ENCODE measurements at places on chromosomes 1 and 21.

DNA sequence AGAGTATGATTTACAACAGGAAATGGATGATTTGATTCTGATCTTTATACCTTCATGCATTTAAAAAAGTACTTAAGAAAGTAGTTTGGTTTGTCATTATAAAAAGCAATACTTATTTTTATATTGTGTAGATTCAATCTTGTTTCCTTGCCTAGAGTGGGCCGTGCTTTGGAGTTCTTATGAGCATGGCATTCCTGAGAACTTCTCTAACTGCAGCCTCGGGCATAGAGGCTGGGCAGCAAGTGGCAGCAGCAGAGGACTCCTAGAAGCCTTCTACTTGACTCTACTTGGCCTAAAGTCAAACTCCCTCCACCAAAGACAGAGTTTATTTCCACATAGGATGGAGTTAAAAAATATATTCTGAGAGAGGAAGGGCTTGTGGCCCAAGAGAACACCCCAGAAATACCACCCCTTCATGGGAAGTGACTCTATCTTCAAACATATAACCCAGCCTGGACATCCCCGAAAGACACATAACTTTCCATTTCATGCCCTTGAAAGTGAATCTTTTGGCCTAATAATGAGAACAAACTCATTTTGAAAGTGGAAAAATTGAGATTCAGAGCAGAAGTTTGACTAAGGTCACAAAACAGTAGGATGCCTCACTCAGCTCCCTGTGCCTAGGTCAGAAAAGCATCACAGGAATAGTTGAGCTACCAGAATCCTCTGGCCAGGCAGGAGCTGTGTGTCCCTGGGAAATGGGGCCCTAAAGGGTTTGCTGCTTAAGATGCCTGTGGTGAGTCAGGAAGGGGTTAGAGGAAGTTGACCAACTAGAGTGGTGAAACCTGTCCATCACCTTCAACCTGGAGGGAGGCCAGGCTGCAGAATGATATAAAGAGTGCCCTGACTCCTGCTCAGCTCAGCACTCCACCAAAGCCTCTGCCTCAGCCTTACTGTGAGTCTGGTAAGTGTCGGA is at the start of gene IVL:
IVL (plus strand) TSS at position 861 of the 916 bp plus-strand sequence. CDS start 1,252 bp downstream, outside the sequence.
- DNase-seq = no peak

DNA sequence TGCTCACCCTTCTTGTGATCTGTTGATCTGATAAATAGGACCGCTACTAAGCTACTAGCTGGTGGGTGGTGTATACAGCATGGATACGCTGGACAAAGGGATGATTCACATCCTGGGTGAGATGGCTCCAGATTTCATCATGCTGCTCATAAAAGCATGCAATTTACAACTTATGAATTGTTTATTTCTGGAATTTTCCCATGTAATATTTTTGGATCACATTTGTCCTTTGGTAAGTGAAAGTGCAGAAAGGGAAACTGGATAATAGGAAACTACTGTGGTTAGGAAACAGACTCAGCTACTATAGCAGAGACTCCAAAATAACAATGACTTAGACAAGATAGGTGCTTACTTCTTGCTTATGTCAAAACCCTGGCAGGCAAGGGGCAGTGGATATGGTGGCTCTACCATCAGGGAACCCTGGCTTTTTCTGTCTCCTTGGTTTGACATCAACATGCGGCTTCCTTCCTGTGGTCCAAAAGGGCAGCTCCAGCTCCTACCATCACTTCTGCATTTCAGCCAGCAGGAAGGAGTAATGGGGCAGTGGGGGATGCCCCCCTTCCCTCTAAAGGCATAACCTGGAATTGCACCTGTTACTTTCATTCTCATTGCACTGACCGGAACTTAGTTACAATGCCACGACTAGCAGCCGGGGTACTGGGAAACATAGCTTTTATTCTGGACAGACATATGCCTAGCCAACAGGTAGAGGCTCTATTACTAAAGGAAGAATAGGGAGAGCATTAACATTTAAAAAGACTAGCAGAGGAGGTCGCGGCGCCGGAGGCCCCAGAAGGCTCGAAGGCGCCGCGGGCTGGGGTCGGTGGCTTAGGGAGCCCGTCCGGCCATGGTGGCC is 13.8 kb upstream of the AK2 start:
- DNase-seq = no peak

- no peak for DNase-seq
Observed at GRCh38 chr1:238409191-238409850, 518.6 kb upstream of the ZP4 start.

DNA sequence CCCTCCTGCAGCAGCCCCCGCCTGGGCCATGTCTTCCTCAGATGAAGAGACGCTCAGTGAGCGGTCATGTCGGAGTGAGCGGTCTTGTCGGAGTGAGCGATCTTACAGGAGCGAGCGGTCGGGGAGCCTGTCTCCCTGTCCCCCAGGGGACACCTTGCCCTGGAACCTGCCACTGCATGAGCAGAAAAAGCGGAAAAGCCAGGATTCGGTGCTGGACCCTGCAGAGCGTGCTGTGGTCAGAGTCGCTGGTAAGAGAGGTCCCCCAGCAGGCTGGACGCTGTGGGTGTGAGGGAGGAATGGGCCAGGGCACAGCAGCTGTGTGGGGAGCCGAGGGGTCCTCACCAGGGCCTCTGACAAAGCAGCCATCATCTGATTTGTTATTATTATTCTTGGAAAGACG is 58.0 kb downstream of the NDUFS5 start:
- DNase-seq = no peak

DNA sequence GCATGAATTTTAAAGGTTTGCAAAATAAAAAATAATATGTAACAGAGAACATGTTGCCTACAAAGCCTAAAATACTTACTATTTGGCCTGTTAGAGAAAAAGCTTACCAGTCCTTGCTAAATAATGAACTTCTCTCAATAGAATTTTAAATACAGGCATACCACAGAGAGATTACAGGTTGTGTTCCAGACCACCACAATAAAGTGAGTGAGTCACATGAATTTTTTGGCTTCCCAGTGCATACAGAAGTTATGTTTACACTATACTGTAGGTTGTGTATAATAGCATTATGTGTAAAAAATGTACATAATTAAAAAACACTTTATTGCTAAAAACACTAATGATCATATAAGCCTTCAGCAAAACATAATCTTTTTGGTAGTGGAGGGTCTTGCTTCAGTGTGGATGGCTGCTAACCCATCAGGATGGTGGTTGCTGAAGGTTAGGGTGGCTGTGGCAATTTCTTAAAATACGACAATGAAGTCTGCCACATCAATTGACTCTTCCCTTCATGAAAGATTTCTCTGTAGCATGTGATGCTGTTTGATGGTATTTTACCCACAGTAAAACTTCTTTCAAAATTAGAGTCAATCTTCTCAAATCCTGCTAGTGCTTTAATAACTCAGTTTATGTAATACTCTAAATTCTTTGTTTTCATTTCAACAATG is 48.6 kb downstream of the SCYL3 start:
- DNase-seq = no peak

DNA sequence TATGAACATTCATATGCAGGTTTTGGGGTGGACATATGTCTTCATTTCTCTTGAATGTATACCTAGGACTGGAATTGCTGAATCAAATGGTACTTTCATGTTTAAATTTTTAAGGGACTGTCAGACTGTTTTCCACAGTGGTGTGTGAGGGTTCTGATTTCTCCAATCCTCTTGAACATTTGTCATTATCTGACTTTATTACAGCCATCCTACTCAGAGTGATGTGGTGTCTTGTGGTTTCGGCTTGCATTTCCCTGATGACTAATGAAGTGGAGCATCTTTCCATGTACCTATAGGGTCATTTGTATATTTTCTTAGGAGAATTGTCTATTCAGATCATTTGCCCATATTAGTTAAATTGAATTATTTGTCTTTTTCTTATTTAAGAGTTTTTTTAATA is 35.4 kb upstream of the ZNF281 start:
- no peak for DNase-seq

DNA sequence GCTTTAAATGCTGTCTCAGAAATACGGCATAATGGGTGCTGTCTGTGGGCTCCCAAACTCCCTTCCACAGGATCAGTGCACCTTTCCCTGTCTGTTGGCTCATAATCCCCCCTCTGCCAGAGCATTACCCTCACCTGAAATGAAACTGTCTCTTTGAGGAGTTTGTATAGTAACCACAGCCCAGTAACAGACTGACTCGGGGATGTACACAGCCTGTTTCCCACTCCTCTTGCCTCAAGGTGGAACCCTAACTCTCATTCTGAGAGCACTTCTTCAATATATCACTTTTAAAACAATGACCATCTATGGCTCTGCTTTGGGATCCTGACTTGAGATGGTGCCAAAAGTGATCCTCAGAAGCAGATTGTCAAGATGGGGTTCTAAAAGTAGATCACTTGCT is 332.5 kb downstream of the AMY1C start:
- DNase-seq = no peak

- DNase-seq = no peak
Observed at GRCh38 chr1:116113615-116114014, 2.4 kb downstream of the MAB21L3 start.

GRCh38 chr1:85555867-85556573 is 24.5 kb upstream of the CCN1 start:
- no peak for DNase-seq

DNA sequence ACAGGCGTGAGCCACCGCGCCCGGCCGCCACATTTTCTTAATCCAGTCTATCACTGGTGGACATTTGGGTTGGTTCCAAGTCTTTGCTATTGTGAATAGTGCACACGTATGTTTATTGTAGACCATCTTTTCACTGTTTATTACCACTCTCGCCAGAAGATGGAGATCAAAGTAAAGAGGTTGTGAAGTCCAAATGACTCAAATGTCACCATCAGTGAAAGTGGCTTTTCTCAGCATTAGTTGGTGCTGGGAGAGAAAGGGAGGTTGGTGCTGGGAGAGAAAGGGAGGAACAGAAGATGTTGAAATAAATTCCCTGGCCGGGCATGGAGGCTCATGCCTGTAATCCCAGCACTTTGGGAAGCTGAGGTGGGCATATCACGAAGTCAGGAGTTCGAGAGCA is 10.4 kb upstream of the UHMK1 start:
- DNase-seq = no peak

DNA sequence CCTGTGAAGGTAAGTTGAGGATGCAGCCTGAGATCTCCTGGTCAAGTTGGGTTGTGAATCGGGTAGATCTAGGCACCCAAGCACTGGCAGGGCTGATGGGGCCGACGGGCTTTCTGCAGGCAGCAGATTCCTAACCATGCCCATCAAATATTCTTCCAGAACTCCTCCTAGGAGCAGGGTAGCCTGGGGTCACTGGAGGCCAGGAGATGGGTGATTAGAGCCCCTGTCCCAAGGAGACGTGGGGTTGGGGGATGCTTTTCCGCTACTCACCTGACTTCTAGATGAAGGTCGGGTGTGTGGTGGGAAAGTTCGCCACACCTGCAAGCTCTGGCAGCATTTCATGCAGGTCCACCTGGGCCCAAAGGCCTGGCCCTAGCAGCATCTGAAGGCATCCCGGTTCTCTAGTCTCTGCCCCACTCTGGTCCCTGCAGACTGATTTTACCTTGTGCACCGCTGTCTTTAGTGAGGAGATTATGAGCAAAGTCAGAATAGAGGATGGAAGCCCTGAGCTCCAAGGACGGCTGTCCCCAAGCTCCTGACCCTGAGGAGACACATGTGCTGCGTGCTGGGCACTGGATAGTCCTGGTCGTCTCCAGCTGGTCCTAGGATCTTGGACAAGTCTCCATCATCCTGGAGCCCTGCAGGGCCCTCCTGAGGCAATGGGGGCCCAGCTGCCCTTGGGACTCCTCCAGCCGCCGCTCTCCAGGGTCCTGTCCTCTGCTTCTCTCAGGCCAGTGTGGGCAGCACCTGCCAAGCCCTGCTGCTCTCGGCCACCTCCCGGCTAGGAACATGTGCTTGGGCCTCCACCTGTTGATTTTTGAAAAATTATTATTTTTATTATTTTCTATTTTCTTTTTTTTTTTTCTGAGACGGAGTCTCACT is 21.8 kb upstream of the C2CD2 start:
- DNase-seq = no peak

DNA sequence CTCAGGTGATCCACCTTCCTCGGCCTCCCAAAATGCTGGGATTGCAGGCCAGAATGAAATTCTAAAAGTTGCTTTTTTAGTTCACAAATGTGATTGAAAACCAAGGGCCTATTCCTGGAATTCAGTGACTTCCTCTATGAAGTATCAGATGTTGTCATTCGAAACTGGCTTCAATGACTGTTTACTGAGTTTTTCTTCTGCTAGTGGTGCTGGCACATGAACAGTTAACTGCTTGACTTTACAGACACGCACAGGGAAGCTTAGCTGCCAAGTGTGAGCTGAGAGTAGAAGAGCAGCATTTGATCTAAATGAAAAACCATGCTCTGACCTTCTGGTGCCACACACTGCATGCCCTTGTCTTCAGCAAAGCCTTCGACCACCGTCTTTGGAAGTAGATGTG is 32.8 kb upstream of the AJAP1 start:
- DNase-seq = no peak

DNA sequence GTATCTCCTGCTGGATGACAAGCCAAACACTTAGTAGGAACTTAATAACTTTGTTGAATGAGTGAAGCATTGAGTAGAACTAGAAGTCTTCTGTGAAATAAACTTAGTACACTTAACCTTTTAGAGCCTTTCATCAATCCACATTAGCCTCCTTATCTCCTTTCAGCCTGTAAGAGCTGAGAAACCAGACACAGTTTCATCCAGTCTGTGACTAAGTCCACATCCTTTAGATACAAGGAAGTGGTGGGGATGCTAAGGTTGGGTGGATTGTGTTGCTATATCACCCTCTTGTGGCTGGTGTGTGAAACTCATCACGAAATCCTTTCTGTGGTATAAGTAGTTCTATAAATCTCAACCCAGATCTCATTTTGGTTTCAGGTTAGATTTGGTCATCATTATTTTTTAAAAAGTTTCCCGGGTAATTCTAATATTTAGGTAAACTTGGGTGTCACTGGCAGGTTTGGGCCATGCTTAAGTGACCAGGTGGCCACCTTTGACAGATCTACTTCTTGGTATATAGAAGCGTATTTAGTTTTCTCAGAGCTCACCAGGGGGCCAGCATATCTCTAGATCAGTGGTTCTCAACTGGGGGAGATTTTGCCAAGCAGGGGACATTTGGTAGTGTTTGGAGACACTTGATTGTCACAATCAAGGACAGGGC is 27.8 kb upstream of the CD84 start:
- no peak for DNase-seq

GRCh38 chr1:178031856-178032320 is 62.0 kb upstream of the RASAL2 start:
- DNase-seq = peak; percentile 11
